ENCODE measurements at places on chromosomes 16 and 17.

GRCh38 chr16:51651061-51651466 is 500.0 kb upstream of the SALL1 start:
- no peak for DNase-seq

- no peak for DNase-seq
Measured at GRCh38 chr17:74920642-74921025, 2.4 kb downstream of the USH1G start.

GRCh38 chr17:31452101-31452500 is 60.6 kb downstream of the RAB11FIP4 start:
- no peak for DNase-seq

- DNase-seq = no peak
Measured at GRCh38 chr17:57544401-57544800, 200.7 kb downstream of the CCDC182 start.

GRCh38 chr16:25155553-25156460 is 44.3 kb downstream of the LCMT1 start:
- DNase-seq = no peak

GRCh38 chr16:56226845-56227525 is 35.7 kb downstream of the GNAO1 start:
- DNase-seq = no peak
